Activated T-cell treated with anti-CD3 and anti-CD28 coated beads, Interleukin-2, amount 50 U/mL, for 1 hour (primary cell): ENCODE measurements at places on chromosomes 12 and 14.

- DNase-seq, result no peak
Observed at GRCh38 chr12:89345376-89345775, 6.9 kb downstream of the DUSP6 start.

DNA sequence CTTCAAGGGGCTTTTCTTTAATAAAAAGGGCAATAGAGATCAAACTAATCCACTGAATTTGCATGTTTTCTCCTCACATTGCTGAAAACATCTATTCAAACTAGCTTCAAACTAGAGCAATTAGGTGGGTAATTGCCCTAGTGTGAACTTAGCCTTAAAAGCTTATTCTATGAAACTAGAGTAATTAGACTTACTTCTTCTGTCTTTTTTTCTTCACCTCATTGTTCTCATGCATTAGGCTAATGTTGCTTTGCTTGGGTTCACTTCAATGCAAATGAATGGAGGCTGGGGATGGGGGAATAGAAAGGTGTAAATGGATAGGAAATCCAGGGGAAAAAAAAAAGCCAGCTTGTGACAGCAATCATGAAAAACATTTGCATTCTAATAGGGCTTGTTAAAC, 414.8 kb upstream of the LMO3 start:
- DNase-seq, result no peak

DNA sequence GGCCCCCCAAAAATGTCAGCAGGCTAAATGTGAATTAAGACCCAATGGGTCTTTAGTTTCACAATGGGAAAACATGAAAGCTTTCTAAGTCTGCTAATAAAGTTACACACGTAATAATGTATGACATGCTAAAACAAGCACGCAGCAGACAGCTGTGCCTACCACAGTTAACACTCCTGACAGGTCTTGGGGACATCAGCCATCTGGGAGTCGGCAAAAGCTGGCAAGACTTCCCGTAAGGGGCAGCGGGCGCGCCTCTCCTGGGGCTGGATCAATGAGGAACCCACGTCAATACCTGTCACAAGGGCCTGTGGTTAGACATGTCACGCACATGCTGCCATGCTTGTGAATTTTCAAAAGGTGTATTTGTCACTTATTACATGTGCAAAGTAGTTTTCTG, 45.0 kb downstream of the ACTN1 start:
- DNase-seq, result no peak

DNA sequence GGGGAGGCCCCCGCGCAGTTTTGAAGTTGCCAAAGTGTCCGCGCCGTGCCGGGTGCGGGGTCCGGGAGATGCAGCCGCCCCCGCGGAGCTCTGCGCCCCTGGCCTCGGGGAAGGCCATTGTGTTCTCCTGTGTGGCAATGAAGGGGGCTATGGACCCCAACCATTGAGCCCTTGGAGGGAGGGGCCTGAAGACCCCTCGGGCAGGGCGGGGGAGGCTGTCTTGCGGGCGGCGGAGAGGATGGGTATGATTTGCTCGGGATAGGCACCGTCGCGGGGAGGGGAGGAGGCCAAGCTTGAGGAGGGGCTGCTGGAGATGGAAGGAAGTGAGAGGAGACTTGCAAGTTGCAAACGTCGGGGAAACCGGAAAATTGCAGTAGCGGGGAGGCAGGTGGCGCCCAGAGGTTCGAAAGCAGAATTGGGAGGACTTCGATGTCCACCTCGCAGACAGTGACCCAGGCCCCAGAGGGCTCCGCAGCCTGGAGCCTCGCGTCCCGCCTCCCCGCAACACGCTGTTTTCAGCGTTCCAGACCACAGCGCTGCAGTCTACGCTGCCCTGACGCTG, 25.4 kb downstream of the BCL11B start:
- DNase-seq, result peak; percentile 66

- no peak for DNase-seq
Observed at GRCh38 chr12:119128527-119128926, 50.2 kb upstream of the HSPB8 start.

GRCh38 chr14:29804481-29805266, 123.0 kb downstream of the PRKD1 start:
- DNase-seq, result no peak

- DNase-seq, result no peak
Observed at GRCh38 chr12:57011438-57012424, 4.6 kb downstream of the TAC3 start.

DNA sequence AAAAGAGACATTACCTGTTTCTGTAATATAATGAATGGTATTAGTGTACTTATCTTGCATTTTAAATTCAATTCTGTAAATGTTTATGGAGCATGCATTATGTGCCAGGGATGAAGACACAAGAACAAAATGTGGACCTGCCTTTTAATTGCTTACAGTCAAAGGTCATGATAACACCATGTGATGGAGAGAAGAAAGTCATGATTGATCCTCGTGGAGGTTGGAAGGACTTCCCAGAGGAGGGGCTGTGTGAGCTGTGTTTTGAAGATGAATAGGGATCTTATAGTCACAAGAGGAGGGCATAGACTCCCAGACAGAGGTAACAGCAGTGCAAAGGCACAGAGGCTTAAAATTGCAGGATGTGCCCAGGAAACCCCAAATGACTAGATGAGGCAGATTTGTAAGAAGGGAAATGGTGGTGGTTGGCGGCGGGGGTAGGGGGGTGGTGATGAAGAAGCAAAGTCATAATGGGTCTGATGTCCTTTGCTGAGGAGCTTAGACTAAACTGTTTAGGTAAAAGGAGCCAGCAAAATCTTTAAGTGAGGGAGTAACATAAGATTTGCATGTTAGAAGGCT, 151.5 kb downstream of the PRKCH start:
- no peak for DNase-seq

DNA sequence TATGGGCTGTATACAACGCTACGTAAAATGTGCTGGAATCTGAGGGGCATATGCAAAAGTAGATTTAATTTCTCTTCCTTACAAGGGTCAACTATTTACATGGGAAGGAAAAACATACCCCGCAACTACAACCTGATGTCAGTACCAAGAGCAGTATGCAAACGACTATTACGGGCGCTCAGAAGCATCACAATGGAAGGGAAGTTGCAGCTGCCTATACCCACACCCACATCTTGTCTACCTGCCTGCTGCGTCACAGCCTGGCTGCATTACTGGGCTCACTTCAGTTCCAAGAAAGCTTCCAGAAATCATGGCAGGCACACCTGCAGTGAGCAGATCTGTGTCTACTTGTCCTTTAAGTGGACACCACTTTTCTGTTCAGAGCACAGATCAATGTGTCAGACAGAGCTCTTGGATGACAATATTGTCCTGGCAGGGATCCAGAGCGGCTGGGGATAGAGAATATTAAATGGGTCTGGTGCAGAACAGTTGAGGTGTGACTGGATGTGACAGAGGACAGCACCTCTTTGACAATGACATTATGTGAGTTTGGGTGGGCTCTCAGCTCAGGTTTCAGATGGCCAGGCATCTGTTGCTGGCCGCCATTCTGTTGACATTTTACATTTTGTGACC, 41.5 kb upstream of the GNG2 start:
- no peak for DNase-seq

DNA sequence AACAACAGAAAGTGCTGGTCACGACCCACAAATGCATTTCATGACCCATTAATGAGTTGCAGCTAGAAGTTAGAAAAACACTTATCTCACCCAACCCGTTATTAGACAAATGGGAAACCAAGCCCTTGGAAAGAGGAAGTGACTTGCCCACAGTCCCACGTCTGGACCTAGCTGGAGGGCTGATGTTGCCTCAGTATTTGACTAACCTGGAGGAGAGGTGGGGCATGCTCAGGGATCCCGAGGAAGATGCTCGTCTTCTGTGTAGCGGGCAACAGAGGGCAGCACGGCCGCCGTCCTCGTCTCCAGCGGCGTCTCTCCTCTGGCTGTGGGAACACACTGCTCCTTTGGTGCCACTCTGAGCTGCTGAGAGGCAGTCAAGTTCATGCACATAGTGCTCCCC, 12.7 kb downstream of the CCND2 start:
- DNase-seq, result no peak

- DNase-seq, result no peak
Observed at GRCh38 chr14:69985463-69985862, 106.2 kb downstream of the SMOC1 start.

DNA sequence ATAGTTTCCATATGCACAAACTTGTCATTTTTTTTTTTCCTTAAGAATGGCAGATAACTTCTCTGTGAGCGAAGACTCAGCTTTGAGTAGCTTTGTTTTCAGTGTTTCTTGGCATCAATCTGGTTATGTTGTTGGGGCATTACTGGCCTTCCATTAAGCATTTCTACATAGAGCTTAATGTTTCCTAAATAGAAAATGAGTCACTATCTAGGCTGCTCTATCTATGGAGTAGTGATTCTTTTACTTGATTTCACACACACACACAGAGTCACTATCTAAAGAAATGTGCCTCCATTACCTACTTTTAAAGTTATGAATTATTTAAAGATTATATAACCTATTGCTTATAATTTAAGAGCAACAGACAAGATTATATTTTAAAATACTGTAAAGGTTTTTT, 53.9 kb downstream of the TMEM260 start:
- DNase-seq, result no peak

- DNase-seq, result no peak
Observed at GRCh38 chr12:84924981-84925380, 12.4 kb upstream of the SLC6A15 start.

DNA sequence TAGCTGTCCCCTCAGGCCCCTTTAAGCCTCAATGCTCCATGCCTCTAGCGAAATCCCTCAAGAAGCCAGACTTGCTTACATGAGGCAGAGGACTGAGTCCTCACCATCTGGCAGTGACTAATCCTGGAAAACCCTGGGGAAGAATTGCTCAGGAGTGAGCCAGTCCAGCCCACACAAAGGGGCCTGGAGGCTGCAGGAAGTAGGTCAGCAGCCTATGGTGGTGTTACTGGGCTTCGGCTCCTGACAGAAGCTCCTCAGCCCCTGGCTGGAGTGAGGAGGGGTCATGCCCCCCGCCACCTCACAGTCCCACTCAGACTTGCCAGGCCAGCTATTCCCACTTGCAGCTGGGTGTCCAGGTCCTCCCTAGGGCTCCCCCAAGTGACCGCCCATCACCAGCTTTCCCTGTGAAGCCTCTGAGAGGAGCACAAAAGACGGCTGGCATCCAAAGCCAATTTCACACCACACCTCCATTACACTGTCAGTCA, 250.5 kb downstream of the DPF3 start:
- DNase-seq, result no peak

DNA sequence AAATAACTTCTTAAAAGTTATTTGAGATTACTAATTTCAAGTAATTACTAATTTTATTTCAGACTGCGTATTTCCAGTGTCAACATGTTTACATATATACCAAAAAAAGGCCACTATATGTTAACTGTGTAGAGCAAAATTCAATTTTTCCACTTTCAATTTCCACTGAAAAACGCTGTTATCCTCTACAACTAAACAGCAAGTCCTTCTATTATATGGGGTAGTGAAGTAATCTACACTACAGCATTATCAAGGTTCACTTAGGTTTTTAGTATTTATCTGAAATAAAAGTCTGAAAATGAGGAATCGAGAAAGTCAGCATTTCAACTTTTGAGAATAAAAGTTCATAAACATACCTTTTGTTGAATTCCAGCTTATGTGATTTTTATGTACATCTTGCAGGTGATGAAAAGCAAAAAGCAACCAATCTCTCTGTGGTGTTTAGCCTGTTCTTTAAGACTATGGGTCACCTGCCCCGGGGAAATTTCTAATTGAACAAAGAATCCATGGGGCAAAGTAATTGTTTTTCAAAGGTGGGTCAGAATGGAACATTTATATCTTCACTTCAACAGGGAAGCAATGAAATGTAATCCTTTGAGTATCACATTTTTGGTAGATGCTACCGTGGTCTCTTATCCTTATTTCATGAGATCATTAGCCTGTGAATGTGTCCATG, 3.3 kb downstream of the BTG1 start:
- DNase-seq, result no peak

DNA sequence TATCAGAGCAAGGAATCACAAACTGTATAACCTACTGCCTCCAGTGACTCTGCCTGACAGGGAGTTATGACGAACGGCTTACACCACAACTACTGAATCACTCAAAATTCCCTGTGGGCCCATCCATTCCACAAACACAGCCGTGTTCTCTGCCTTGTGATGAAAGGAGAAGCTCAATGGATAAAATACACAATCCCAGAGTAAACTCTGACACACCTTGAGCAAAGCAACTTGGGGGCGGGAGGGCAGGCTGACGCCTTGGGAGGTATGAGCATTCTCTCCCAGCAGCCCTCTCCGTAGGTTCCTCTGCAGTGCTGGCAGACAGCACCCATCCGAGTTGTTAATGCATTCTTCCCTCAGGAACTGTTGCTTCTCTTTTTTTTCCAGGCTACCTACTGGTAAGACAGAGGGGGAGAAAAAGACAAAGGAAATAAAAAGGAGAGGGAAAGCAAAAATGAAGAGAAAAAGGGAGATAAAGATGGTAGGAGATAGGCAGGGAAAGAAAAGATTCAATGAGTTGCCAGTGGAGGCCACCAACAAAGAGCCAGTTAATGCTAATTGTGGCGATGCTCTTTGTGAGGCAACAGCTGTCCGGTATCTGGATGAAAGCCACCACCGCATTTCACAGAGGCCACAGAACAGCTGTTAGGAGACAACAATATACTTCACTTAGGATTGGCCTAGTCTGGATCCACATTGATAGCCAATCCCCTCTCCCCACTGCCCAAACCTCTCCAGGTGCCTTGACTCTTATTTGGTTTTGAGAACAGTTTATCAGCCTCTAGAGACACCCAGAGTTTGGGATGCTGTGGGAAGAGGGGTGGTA, 4.7 kb upstream of the DIO2 start:
- DNase-seq, result no peak

DNA sequence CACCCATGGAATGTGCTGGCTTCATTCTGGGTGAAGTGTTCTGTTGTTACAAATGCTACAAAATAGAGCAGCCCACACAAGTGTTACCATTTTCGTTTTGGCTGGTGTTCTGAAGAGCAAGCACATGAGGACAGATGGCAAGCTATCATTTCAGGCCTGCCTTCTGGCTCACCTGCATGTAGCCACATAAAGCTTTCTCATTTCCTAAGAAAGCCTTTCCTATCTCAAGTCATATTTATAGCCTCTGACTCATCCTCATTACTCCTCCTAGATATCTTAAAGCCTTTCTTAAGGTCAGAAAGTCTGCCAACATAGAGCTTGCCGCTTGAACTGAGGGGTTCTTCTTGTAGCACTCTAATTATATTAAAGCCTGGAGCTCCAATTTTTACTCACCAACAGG, 89.0 kb downstream of the PTPRR start:
- no peak for DNase-seq
